ENCODE measurements at places on chromosomes 12 and 14.

DNA sequence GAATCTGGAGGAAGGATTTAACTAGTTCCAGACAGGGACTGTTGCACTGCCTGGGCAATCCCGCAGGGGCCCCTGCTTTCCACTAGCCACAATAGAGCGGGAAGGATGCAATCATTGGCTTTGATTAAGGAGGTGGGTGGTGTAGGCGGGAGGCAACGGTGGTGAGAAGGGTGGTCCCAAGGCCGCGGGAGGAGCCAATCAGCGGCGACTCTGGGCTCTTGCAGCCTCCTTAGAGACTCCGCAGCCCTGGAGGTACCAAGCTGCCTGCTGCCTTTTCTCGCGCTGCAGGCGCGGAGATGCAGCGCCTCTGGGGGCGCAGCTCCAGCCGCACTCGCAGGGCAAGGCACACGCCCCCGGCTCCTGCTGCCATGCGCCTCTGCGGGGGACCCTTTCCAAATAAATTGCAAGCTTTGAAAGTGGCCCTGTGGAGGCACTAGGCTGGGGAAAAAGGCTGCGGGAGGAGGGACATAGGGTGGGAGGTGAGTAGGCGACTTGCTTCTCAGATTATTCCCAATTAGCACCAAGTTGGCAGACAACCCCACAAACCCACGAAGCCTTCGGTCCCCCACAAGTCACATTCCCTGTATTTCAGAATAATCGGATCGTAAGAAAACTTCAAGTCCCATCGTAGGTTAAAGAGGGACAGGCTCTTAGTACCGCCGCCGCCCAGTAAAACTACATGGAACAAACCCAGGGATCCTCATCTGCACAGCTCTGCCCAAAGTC is 858 bp upstream of the KCNA1 start:
- H3K27ac ChIP-seq: no peak overlapping the region
- H3K27me3 ChIP-seq: no peaks in the 10 kb centered on the region
- no peaks in the 10 kb centered on the region for H3K36me3 ChIP-seq
- DNase-seq: no peak
- peak overlapping the region; percentile 43 for H3K4me3 ChIP-seq

GRCh38 chr14:71996610-71997009 is 64.4 kb downstream of the RGS6 start:
- no peaks in the 10 kb centered on the region for H3K27me3 ChIP-seq
- no peaks in the 10 kb centered on the region for H3K4me1 ChIP-seq
- no peak for DNase-seq
- no peaks in the 10 kb centered on the region for H3K36me3 ChIP-seq

- no peaks in the 10 kb centered on the region for H3K27me3 ChIP-seq
- H3K4me3 ChIP-seq: no peak overlapping the region
- H3K27ac ChIP-seq: no peak overlapping the region
- no peaks in the 10 kb centered on the region for H3K36me3 ChIP-seq
Observed at GRCh38 chr12:110004598-110004997, 5.4 kb downstream of the ANKRD13A start.

DNA sequence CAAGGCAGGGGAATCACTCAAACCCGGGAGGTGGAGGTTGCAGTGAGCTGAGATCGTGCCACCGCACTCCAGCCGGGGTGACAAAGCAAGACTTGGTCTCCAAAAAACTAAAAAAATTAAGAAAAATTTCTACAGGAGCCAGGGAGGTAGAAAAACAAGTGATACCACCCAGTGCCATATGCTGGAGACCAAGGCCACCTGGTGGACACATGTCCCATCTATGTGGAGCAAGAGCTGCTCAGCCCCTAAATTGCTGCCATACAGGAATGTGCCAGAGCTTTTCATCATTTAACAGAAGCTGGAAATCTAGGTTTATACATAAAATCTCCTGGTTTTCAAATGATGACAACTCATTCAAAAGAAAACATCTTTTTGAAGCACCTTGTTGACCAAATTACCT is 61.4 kb upstream of the ELK3 start:
- no peak overlapping the region for H3K4me3 ChIP-seq
- H3K27ac ChIP-seq: no peak overlapping the region
- no peaks in the 10 kb centered on the region for H3K27me3 ChIP-seq
- H3K4me1 ChIP-seq: no peaks in the 10 kb centered on the region
- no peak for DNase-seq

GRCh38 chr12:113980537-113981337 is 14.6 kb upstream of the RBM19 start:
- no peak for DNase-seq
- peaks cover 8% of the 10 kb centered on the region for H3K27me3 ChIP-seq
- H3K4me1 ChIP-seq: no peaks in the 10 kb centered on the region
- no peak overlapping the region for H3K27ac ChIP-seq
- H3K4me3 ChIP-seq: no peak overlapping the region
